ENCODE measurements at places on chromosomes 1 and 21. TPM values are rescaled to one million over a fixed set of nuclear protein-coding genes. Genes with fewer than 3 reads are reported as not detected.

C1orf74 gene
- total RNA-seq: 1.2 TPM

DIO1 gene
- not detected for total RNA-seq

TBCE gene
- total RNA-seq: 26.8 TPM

SNX27 gene
- 41.2 TPM for total RNA-seq

SYT14 gene
- total RNA-seq: not detected

DISC1 gene
- 1.6 TPM for total RNA-seq

HES3 gene
- not detected for total RNA-seq

- DNase-seq: no peak
Observed at GRCh38 chr1:220093361-220094015, 444 bp upstream of the IARS2 start.

GRCh38 chr1:109293026-109293425, 10.1 kb upstream of the PSRC1 start:
- DNase-seq: no peak

DNA sequence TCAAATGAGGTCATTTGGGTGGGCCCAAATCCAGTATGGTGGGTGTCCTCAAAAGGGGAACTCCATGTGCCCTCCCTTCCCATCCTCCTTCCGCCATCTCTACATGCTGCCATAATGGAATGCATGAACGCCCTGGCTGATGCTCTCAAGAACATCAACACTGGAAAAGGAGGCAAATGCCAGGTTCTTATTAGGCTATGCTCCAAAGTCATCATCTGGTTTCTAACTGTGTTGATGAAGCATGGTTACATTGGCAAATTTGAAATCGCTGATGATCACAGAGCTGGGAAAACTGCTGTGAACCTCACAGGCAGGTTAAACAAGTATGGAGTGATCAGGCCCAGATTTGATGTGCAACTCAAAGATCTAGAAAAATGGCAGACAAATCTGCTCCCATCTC, 16.6 kb upstream of the TRIM45 start:
- DNase-seq: no peak

- DNase-seq: no peak
Observed at GRCh38 chr1:156430866-156431265, 61.9 kb downstream of the RHBG start.

DNA sequence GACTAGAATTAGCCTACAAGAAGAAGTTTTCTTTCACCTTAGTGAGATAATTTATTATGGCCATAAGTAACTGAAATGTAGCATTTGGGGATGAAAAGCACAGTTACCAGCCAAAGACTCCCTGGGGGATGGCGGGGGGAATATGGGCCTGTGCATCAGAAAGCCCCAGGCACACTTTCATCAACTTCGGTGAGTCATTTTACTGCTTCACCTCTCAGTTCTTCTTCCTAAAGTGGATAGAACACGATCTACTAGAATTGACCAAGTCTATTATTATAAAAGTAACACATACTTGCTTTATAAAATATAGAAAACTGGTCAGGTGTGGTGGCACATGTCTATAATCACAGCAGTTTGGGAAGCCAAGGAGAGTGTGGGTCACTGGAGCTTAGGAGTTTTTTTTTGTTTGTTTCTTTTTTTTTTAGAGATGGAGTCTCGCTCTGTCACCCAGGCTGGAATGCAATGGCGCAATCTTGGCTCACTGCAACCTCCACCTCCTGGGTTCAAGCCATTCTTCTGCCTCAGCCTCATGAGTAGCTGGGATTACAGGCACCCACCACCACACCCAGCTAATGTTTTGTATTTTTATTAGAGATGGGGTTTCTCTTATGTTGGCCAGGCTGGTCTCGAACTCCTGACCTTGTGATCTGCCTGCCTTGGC, 141.8 kb downstream of the ZZZ3 start:
- DNase-seq: no peak

GRCh38 chr1:11634365-11635192, 19.6 kb downstream of the FBXO2 start:
- DNase-seq: no peak

DNA sequence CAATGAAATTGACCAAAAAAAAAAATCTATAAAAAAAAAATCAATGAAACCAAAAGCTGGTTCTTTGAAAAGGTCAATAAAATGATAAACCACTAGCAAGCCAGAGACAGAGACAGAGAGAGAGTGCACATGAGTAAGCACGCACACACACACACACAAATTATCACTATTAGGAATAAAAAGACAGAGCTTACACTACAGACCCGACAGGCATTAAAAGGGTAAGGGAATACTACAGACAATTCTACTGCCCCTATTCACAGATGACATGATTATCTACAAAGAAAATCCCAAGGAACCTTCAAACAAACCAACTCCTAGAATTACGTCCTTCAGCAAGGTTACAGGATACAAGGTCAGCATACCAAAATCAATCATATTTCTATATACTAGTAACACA, 38.6 kb downstream of the TARBP1 start:
- DNase-seq: no peak

DNA sequence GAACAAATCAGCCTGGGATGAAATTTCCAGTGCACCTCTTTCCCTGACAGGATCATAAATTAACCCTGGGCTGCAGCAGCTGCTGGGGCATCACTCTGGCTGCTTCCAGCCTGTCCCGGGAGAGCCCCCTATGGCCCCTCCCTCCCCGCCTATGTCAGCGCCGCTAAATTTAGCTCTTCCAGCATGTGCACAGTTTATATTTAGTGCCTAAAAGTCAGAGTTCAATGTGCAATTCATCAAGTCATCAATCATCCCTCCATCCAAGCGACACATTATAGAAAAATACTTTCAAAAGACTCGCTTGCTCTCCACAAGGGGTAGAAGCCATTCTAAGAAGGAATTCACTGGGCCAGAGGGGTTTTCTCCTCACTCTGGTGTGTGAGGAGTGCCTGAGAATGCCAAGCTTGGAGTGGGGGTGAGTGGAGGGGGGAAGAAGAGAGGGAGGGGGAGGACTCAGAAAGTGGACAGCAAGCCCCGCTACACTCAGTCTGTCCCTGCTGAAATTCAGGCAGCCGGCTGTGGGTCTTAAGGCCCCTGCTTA, 37.4 kb downstream of the XCL1 start:
- peak; percentile 68 for DNase-seq

- DNase-seq: no peak
Observed at GRCh38 chr21:37688952-37689659, 227.2 kb downstream of the KCNJ6 start.
